ENCODE measurements at places on chromosomes 1 and 21.
A peak's percentile ranks its signal among the peaks of the same experiment; 100 is the strongest.

- no peak for DNase-seq
These were observed 62.3 kb downstream of the GPR137B start for GRCh38 chr1:236204656-236205055.

DNA sequence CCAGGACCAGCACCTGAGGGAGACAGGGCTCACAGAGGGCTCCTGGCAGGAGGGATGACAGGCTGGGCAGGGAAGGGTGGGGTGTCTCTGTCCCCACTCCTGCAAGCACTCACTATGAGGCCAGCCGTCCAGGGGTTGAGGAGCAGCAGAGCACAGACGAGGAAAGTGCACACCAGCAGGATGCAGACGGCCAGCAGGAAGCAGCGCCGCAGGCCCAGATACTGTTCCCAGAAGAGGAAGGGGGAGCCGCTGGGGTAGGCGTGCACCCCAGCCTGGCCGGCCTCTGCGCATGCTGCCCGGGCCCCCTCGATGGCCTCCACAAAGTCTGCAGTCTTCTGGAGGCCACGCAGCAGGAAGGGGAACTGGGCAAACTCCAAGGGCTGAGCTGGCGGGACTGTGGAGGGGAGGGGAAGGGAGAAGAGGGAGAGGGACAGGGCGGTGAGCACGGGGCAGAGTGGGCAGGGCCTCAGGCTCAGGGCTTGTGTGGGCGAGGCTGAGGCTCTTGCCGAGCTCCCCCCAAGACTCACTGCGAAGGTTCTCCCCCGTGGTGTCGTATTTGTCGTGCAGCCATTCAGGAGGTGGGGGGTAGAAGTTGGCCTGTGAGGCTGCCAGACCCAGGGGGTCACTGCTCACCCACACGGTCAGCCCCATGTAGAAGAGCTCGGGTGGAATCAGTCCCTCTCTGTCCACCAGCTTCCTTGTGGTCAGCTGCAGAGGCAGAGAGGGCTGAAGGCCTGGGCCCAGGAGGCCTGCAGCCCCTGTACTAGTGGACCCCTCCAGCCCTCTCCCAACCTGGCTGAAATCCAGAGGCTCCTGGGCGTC lies 16.5 kb downstream of the PTCH2 start:
- no peak for DNase-seq

GRCh38 chr1:99850459-99851291 lies 514 bp downstream of the AGL start:
- DNase-seq: peak; percentile 73

- no peak for DNase-seq
These were observed 79.3 kb downstream of the USP25 start for GRCh38 chr21:15809065-15809464.

GRCh38 chr1:110426854-110427253 lies 19.4 kb upstream of the LAMTOR5 start:
- no peak for DNase-seq

- peak; percentile 61 for DNase-seq
These were observed 640.6 kb downstream of the PTPRU start for GRCh38 chr1:29876902-29877301.

- no peak for DNase-seq
These were observed 24.8 kb downstream of the CNST start for GRCh38 chr1:246591047-246591446.

DNA sequence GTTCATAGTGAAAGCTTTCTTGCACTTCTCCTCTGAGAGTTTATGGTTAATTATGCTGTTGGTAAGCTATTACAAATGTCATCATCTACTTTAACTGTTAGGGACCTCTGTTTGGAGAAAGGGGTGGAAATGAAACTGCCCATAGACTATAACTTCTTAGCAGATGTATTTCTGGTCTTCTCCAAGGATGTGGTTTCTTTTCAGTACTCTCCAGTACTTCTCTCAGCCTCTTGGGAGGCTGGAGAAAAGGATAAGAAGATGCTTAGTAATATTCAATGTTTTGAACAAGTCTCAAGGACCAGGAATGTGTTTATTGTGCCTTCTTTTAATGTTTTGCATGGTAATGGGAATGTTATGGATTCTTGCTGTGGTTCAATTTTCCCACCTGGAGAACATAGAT lies 60.4 kb downstream of the LAMC2 start:
- no peak for DNase-seq

DNA sequence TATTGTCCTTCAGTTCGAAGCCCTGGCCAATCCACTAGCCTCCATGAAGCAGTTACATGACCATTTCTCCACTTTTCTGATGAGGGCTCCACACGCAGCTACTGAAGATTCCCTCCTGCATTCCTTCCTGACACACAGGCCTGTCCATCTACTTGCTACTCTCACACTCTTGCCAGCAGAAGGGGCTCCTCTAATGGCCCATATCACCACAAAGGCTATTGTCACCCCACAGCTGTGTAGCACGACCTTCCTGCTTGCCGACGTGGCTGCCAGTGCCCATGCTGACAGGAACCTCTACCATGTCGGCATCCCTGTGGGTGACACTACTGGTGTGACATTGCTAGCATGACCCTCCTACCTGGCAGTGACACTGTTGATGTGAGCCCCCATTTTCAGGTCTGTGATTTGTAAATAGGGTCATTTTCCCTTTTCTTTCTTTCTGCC lies 1528.6 kb upstream of the TPTE start:
- no peak for DNase-seq

- DNase-seq: peak; percentile 54
These were observed 40.9 kb upstream of the TMEM52 start for GRCh38 chr1:1959840-1960479.

- DNase-seq: no peak
These were observed 876 bp downstream of the EFCAB7 start for GRCh38 chr1:63524201-63524600.

GRCh38 chr1:25654109-25654660 lies 37.6 kb downstream of the MAN1C1 start:
- no peak for DNase-seq

DNA sequence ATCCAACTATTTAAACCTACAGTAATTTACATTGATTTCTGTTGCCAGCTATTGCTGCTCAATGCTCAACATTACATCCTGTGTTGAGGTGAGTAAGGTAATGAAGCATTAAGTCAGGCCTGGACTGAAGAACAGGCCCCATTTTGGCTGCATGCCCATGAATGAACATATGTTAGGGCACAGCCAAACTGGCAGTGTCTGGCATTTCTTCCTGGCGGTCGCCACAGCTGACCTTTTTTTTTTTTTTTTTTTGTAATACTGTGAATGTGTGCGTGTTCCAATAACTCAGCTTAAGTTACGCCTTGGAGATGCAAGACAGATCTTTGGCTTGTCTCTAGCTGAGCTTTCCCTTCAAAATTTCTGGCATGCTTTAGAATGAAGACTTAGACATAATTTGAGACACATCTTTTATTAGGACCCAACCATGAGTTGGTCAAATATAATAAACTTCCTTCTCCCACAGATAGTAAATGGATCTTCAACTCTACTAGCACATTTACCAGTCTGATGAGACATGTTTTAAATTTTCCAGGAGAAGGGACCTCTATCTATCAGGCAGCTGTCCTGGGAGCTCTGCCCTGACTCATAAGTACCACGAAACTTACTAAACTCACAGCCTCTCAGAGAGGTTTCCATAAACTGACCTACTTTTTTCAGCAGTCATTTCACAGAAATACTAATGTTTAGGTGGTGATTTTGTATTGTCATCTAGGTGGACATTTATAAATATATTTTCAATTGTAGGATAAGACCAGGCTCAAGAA lies 341.1 kb upstream of the RUNX1 start:
- DNase-seq: peak; percentile 74
